ENCODE measurements at places on chromosomes 1 and 21.

DNA sequence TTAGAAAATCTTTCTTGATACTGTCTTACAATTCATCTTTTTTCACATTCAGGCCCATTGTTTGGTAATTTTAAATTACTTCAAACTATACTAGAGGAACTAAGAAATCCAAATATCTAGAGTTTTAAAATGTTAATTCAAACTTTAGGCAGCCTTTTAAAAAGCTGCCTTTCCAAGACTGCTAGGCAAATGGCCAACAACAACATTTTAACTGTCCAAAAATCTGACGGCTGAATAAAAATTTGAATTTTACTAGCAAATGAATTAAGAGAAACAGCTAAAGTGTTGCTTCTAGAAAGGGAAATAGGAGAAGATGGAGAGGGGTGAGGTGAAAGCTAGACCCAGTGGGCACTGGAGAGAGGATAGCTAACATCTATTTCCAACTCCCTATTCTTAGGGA lies 17.2 kb downstream of the DPYD start:
- no peak for DNase-seq

- DNase-seq: no peak
Measured at GRCh38 chr1:247121382-247121781, 17.2 kb upstream of the ZNF669 start.

GRCh38 chr1:212437179-212437798 lies 4.6 kb downstream of the NENF start:
- DNase-seq: no peak

- DNase-seq: no peak
Measured at GRCh38 chr1:90220941-90221693, 226.2 kb downstream of the ZNF326 start.

DNA sequence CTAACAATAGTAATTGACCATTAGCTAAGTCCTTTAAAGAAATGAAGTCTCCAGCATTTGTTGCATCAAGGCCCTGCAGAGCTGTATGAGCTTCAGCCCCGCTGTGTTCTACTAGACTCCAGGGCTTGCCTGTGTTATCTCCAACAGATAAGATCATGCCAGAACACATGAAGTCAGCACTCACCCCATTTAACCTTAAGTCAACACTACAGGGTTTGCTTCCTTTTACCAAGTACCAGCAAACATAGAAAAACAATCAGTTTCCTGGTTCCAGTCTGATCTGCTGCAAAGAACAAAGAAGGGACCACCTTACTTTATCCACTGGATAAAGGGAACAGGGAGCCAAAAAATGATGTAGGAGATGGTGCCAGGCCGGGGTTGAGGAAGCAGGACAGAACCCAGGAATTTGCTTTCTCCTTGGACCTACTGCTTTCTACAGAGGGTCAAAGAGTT lies 41.3 kb upstream of the ENAH start:
- DNase-seq: no peak

GRCh38 chr1:60547821-60548220 lies 474.3 kb upstream of the C1orf87 start:
- no peak for DNase-seq

- no peak for DNase-seq
Measured at GRCh38 chr1:243738020-243738419, 112.0 kb downstream of the AKT3 start.

DNA sequence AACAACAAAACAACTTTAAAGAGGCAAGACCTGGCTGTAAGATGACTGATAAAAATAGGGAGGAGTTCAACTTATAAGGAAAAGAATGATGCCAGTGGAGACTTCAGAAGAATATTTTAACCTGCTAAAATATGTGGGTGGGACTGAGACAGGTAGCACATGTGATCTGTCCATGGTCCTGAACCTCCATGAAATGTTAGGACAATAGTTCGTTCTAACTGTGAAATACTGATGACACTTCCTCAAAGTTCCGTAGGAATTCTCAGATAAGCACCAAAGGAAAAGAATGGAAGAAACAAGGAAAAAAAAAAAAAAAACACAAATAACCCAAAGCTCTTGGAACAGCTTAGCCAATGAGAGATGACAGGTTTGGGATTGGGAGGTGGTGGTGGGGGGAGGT lies 44.7 kb downstream of the CDC42BPA start:
- no peak for DNase-seq

GRCh38 chr1:215517441-215517891 lies 49.6 kb upstream of the KCTD3 start:
- DNase-seq: no peak

DNA sequence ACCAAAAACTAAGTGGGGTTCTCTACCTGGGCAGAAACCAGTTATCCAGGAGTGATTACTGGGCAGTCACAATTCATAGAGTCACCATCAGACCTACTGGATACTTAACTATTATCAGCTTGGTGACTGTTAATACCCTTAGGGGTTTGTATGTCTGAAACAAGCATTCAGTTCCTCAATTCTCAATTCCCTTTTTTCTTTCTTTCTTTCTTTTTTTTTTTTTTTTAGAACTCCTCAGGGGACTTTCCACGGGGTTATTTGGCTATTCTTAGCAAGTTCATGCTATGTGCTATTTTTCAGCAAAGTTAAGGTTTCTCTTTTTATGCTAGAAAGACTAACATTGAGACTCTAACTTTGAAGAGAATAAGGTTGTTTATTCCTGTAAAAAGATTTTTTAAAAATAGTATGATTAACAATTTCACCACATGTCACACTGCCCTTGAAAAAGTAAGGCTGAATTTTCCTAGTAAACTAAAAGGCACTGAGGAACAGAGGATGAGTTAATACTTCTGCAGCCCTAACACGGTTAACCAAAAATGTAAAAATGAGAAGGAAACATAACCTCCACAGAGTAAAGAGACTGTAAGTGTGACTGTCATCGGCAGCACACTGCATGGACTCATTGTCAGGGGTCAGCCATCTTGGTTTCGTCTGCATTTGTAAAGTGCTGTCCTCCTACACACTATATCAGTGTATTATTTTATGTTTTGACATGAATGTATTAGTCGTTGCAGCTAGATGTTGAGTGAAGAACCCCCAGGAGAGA lies 310.2 kb downstream of the NTNG1 start:
- DNase-seq: no peak

DNA sequence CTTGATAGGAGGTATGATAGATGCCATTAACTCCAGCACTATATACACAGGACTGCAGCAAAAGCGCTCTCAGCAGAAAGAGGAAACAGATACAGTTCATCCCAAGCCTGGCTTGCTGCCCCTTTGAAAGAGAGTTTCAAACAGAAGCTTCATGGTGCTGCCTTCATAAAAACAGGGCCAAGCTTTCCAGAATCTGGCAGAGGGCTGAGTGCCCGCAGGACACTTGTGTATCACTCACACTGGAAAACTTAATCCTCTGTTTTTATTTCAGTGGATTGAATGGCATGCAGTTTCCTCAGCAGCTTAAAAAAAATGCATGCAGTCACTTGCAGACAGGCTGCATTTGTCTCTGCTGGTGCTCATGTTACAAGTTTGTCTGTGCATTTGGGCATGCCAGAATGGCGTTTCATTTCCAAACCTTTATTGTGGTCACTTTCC lies 40.4 kb downstream of the KCNJ15 start:
- DNase-seq: peak; percentile 20
